NCI-H526 (cell line): ENCODE measurements at places on chromosomes 5 and 9.

- no peak for DNase-seq
Measured at GRCh38 chr5:137090151-137090550, 409.0 kb downstream of the SPOCK1 start.

DNA sequence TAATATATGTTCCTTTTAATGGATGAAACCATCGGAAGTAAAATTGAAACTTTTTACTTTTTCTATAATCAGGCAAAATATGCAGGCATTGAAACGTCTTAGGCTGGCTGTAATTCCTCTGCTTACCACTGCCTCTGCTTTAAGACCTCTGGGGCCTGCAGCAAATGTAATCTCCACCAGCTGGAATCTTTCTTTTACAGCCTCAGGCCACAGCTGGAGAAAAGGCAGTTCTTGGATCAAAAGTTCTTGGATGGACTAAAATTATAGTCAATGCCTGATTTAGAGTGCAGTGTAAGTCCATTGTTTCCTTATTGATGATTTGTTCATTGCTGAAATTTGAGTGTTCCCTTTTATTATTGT, 396.7 kb downstream of the KCTD16 start:
- DNase-seq: no peak

DNA sequence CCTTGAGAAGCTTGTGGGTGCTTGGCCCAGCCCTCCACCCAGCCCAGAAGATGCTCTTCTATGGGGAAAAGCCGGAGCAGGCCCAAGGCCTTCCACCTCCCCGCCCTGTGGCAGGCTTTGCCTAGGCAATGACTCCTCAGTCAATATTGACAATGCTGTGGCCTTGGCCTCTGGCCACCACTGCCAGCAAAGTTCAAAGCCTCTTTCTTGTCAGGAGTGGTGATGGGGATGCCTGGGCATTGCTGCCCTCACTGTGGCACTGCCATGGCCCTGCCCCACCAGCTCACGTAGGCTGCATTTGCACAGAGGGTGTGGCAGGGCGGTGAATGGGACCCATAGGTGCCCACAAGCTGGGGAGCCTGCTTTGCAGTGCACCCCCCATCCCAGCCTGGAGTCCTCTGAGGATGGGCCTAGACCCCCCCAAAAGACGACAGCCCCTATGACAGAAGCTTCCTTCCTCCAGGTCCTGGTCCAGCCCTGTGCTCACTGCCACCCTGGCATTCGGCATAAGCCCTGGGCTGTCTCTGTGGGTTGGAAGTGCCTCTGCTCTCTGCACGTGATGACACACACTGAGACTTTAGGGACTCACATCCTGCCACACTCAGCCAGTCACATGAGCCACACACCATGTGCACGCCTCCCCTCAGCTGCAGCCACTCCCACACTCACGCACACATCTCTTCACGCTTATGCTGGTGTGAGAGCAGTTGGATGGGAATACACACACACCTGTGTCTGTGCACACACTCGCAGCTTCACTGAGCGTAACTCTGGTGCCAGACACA, 31.1 kb downstream of the MORN5 start:
- peak; percentile 5 for DNase-seq

DNA sequence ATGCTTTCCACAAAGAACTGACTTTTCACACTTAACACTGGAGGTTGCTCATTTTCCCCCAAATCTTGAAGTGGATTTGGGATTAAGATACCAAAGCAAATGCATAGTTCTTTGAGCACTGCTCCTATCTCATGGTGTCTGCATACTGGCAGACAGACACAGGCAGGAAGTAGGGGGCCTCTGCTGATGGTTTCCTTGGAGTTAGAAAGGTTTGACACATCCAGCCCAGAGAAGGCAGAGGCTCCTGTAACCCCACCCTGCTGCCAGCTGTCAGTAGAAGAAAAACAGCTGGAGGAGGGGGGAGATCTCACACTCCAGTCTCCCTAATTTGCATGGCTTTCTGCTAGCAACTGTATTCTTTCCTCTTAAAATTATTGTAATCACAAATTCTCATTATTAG, 44.1 kb downstream of the APTX start:
- DNase-seq: no peak

- no peak for DNase-seq
Measured at GRCh38 chr5:135998889-135999288, 29.9 kb upstream of the TGFBI start.

- no peak for DNase-seq
Measured at GRCh38 chr5:15604986-15605385, 105.0 kb downstream of the FBXL7 start.

- no peak for DNase-seq
Measured at GRCh38 chr9:28779243-28779642, 1206.0 kb upstream of the C9orf72 start.

DNA sequence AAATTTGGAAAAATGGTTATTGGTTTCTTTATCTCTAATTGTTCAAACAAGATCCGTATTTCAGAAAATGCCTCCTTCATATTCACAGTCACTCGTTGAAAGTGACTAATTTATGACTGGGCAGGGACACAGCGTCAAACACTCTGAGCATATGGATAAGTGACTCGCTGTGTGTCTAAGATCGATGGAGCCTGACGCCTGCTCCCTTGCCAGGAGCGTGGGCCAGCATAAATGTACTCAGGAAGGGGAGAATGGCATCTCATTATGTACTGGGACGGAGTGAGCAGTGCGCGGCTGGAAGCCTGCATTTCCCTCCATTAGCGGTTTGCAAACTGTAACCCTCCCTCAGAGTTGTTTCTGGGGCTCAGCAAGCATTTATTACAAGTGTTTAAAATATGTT, 79.8 kb upstream of the CAST start:
- DNase-seq: peak; percentile 9

- no peak for DNase-seq
Measured at GRCh38 chr5:141493500-141494422, 4.9 kb downstream of the PCDHGC5 start.

- no peak for DNase-seq
Measured at GRCh38 chr5:40475561-40475960, 204.2 kb upstream of the PTGER4 start.

DNA sequence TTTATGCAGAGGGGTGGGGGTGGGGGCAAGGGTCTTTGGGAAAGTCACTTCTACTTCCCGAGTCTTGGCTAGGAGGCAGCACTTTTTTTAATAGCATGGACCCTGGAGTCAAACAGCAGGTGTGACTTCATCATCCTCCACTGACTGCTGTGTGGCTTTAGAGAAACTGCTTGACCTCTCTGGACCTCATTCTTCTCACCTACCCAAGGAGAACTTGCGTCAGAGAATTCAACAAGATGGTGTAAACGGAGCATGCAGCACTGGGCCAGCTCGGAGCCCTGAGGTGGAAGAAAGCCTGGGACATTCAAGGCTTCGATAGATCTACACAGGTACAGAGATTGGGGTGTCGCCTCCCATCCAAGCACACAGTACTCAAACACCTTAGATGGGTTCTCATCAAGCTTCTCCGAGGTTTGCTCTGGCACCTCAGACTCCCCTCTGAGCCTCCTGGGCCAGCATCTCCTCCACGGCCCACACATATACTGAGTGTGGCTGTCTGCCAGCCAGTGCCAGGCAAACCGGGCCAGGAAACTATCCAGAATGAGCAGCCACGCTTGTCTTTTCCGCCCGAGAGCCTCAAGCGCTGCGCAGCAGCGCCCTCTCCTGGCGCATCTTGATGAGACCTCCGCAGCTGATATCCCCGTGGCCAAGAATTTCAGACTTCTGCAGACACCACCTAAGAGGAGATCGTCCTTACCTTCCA, 4.6 kb upstream of the SLC25A48 start:
- peak; percentile 12 for DNase-seq

GRCh38 chr5:144189800-144190429, 19.2 kb downstream of the KCTD16 start:
- no peak for DNase-seq

DNA sequence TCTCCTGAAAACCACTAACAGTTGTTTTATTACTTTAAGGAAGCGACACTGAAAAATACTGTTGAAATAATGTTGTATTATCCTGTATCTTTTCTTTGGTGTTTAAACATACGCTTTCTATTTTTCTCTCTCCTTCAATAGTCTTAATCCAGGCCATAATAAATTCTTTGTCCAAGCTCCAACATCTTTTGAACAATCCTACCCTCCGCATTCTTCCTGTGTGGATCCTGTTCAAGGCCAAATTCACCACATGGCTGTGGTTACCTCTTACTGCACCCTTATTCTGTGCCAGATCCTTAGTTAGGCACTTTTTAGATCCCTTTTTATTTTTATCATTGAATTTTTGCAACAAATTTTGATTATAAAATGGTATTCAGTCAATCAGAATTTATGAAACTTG, 1691.5 kb downstream of the MAT2B start:
- no peak for DNase-seq

DNA sequence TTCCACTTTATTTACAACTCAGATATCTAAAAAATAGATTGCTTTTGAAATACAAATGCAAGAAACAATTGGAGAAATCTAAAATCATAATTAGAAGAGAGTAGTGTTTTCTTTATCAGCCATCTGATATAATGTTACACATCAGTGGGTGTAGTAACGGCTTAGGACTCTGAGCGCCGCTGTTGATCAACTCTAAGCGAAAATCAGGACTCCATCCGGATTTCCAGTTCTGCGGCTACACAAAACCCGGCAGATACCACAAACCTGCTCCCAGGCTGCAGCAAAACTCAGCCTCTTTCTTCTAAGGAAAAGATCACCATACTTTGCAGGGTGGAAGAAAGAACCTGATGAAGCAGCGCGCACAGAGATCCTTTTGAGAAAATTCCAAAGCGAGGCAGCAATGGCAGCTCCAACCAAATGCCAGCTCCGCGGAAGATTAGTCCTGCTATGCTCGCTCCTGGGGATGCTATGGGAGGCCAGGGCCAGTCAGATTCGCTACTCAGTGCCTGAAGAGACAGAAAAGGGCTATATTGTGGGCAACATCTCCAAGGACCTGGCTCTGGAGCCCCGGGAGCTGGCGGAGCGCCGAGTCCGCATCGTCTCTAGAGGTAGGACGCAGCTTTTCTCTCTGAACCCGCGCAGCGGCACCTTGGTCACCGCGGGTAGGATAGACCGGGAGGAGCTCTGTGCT, at the start of gene PCDHGA9:
Gene PCDHGA9, plus strand, starts transcription at position 226 of the 691 bp plus-strand sequence. Its CDS starts 175 bp downstream, at position 401.
- DNase-seq: peak; percentile 6

DNA sequence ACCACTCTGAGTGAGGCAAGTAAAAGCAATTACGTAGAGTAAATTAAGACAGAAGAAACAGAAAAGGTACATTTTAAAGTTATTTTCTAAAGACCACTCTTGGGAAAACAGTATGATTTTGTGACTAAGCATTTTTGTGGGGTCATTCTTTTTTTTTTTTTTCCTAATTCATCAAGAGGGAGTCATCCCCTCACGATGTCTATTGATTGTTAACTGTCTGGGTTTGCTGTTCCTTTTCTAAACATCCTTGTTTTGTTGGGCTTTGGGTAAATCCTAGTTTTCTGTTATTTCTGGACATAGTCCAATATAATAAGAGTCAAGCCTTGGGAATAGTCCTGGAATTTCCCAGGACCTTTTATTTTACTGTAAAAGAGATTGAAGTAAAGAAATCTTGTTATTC, 63.8 kb downstream of the ANKRD55 start:
- DNase-seq: no peak

DNA sequence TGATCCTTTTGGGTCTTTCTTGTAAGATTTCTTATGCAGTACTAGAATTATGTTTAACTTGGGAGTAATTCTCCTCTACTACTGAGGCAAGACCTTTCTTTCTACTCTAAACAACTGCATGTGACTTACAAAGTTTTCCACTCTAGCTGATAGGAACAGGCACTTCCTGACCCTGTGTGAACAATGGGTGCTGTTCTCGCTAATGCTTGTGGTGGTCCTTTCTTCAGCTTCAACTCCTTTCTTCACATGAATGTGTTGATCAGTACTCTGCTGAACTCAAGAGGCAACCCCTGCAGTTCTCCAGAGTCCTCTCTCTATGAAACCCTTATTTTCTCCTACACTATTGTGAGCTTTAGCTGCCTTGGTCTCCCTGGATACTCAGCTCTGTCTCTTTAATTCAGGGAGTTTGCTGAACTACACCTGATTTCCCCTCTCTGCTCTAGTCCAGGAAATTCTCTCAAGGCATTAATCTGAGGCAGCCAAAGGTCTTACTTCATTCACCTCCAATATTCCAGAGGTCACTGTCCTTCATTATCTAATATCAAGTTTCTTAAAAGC, 484.6 kb upstream of the PIK3R1 start:
- DNase-seq: no peak

GRCh38 chr9:123483191-123483803, 127.3 kb downstream of the CRB2 start:
- no peak for DNase-seq

GRCh38 chr5:68046445-68046844, 169.1 kb upstream of the PIK3R1 start:
- DNase-seq: no peak

DNA sequence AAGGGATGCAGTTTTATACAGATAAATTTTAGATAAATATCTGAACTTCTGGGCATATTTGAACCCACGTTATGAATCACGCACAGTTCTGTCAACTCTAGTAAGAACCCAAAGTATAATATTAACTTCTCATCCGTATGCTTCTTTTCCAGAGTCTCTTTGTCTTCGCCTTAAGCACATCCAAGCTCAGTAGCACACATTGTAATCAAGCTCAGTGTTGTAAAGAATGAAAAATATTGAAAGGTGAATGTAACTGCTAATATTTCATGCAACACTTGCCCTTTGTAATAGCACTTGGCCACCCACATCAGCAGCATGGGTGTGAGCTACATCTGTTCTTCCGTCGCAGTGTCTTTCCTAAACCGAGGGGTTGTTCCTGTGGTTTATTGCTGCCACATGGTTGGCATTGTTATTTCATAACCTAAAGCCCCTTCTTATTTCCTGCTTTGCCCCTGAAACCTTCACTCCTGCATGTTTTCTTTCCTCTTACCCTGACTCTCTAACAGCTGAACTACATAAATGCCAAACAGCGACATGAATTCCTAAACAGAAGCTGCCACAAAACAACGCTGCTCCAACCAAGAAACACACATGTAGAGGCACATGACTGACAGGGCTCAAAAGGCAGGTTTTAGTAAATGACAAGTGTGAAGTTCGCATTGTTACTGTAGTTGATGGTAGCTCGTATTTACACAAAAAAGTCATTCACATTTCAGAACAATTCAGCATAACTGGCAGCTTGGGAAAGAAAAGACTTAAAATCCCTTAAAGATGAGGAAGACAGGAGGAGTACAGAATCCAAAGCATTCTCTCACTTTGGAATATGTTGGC, 190.1 kb upstream of the MEF2C start:
- DNase-seq: no peak

GRCh38 chr9:97860451-97861147, 7.6 kb downstream of the FOXE1 start:
- DNase-seq: no peak

DNA sequence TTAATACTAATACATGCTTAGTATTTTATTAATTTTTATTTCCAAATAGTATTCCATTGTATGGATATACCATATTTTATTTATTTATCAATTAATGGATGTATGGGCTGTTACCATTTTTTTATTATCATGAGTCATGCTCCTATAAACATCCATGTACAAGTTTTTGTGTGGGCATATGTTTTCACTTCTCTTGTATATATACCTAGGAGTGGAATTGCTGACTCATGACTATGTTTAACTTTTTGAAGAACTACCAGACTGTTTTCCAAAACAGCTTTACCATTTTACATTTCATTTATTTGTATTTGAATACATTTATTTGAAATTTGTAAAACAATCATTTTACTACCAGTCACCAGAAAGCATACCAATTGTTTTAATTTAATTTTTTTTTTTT, 14.1 kb upstream of the LRRC19 start:
- DNase-seq: no peak

GRCh38 chr9:98144076-98144475, 25.1 kb upstream of the TRIM14 start:
- DNase-seq: no peak
